ENCODE measurements at places on chromosomes 6 and 20.

DNA sequence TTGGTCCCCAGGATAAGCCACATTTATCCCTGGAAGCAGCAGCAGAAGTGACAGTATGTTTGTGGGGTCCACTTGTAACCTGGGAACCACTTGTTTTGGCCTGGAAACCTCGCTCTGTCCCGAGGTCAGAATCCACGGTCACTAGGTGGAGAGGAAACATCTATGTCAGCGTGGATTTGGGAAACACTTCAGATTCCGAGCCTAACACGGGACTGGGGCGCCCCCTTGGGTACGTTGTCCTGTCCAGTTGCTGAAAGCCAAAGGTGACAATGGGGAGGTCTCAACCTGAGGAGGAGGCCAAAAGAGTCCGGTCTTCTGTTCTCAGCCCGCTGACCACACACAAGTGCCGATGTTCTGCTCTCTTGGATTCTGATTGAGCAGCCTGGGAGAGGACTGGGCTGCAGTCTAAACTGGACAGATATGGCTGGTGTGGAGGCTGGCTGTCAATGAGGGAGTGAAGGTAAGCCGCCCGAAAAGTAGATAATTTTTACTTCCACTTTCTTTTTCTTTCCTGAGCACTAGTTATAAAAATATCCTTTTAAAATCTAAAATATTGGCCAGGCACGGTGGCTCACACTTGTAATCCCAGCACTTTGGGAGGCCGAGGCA lies 4.9 kb upstream of the ZFP57 start:
- no peak for DNase-seq

DNA sequence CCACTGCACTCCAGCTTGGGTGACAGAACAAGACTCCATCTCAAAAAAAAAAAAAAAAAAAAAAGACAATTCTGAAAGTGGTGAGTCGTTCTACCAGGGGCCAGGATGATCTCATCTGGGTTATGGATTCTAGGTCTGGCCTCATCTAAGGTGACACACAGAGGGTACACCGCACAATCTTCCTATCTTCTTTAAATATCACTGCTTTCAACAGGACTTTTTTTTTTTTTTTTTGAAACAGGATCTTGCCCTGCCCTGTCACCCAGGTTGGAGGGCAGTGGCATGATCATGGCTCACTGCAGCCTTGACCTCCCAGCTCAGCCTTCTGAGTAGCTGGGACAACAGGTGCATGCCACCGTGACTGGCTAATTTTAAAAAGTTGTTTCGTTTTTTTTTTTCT lies 67.7 kb downstream of the SLC16A10 start:
- no peak for DNase-seq

DNA sequence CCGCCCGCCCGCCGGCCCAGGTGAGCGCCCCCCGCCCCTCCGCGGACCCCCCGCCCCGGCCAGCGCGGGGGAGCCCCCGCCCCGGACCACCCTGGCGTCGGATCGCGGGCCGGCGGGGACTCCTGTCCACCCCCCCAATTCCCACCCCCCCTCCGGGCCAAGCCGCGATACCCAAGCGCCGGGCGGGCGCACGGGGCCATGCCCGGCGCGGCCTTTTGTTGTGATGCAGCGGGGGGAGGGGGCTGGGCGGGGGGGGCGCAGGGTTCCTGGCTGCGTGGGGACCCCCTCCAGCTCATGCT lies 245 bp downstream of the SRC start:
- no peak for DNase-seq

- no peak for DNase-seq
These were observed 108.4 kb upstream of the MAFB start for GRCh38 chr20:40797425-40797824.

- DNase-seq: no peak
These were observed 61.9 kb upstream of the JARID2 start for GRCh38 chr6:15183979-15184378.
